ENCODE measurements at places on chromosomes 6 and 20. TPM values are rescaled to one million over a fixed set of nuclear protein-coding genes. Genes with fewer than 3 reads are reported as not detected.

- H3K27ac ChIP-seq = no peak overlapping the region
- no peaks in the 10 kb centered on the region for H3K27me3 ChIP-seq
- DNase-seq = no peak
- no peaks in the 10 kb centered on the region for H3K4me1 ChIP-seq
- H3K4me3 ChIP-seq = no peak overlapping the region
Observed at GRCh38 chr20:42093542-42094440, 475.6 kb upstream of the CHD6 start.

GRCh38 chr6:145214570-145214969, 520.8 kb downstream of the EPM2A start:
- no peak overlapping the region for H3K27ac ChIP-seq
- DNase-seq = peak; percentile 22
- H3K4me1 ChIP-seq = no peaks in the 10 kb centered on the region

The CGAS gene
- 17.8 TPM for total RNA-seq

GRCh38 chr6:132388291-132388690, 13.0 kb downstream of the MOXD1 start:
- DNase-seq = no peak
- no peaks in the 10 kb centered on the region for H3K36me3 ChIP-seq
- no peaks in the 10 kb centered on the region for H3K4me1 ChIP-seq
- H3K27ac ChIP-seq = no peak overlapping the region
- H3K4me3 ChIP-seq = no peak overlapping the region

Measured in CD4-positive, alpha-beta memory T cell (primary cell).